ENCODE measurements at places on chromosomes 6 and 20.

DNA sequence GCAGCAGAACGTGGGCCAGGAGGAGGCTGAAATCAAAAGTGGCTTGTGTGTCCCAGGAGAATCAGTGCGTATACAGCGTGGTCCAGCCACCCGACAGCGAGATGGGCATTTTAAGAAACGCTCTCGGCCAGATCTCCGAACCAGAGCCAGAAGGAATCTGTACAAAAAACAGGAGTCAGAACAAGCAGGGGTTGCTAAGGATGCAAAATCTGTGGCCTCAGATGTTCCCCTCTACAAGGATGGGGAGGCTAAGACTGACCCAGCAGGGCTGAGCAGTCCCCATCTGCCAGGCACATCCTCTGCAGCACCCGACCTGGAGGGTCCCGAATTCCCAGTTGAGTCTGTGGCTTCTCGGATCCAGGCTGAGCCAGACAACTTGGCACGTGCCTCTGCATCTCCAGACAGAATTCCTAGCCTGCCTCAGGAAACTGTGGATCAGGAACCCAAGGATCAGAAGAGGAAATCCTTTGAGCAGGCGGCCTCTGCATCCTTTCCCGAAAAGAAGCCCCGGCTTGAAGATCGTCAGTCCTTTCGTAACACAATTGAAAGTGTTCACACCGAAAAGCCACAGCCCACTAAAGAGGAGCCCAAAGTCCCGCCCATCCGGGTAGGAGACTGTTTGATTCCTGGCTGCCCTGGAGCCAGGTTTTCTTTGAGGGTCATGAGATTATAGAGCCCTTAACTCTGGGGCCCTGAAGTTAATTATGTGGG lies 75.3 kb downstream of the ASXL1 start:
- DNase-seq, result no peak

GRCh38 chr6:133895573-133896343 lies 6.8 kb downstream of the TCF21 start:
- no peak for DNase-seq

DNA sequence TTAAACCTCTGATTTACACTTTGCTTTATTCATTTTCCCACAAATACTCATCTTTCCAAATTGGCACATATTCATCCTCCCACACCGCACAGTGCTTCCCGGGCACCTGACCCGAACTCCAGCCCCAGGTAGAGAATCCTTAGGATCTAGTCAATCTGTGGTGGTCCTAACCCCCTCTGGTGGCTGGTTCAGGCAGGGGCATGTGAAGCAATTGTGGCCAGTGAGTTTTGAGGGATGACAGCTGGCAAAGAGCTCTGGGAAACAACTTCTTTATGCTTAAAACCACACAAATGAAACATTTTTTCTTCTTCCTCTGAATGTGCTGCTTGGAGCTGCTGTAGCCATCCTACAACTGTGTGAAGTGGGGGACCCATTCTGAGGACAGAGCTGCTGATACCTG lies 54.7 kb downstream of the ELOVL5 start:
- no peak for DNase-seq

- peak; percentile 53 for DNase-seq
Measured at GRCh38 chr20:2093159-2093781, 8.4 kb upstream of the STK35 start.

DNA sequence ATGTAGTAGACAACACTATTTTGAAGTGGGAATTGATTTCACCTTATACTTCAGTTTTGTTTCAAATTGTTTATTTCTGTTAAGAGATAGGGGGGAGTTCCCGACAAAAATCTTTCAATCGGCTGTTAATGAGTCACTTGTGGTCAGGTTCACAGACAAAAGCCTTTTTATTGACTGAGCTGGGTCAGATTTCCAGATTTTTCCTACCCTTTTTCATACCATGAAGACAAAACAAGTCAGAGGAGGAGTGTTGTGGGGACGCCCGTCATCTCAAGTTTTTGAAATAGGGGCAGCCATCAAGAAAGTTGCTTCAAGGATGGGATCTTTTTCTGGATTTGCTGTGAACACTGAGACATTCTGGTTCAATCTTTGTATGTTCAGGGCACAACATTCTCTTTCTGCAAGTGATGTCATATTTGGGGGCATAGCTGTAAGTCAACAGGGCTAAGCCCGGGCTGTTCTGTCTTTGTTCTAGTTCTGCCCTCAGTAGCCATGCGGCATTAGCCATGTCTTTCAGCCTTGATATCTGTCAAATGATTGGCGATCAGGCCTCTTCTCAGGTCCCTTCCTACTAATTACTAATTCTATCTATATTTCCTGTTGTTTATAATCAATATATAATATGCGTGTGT lies 496.0 kb upstream of the MARCKS start:
- no peak for DNase-seq

GRCh38 chr6:85961746-85962145 lies 319.1 kb upstream of the SYNCRIP start:
- no peak for DNase-seq

DNA sequence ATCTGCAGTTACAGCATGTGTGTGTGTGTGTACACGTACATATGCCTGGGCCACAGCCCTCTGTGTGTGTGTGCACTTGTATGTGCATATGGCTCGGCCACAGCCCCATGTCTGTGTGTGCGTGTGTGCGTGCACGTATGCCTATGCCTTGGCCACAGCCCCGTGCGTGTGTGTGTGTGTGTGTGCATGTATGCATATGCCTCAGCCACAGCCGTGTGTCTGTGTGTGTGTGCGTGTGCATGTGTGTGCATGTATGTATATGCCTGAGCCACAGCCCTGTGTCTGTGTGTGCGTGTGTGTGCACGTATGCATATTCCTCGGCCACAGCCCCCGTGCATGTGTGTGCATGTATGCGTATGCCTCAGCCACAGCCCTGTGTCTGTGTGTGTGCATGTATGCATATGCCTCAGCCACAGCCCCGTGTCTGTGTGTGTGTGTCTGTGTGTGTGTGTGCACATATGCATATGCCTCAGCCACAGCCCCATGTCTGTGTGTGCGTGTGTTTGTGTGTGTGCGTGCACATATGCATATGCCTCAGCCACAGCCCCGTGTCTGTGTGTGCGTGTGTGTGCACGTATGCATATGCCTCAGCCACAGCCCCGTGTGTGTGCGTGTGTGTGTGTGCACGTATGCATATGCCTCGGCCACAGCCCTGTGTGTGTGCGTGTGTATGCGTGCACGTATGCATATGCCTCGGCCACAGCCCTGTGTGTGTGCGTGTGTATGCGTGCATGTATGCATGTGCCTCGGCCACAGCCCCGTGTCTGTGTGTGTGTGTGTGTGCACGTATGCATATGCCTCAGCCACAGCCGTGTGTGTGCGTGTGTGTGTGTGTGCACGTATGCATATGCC lies 14.6 kb upstream of the C20orf204 start:
- DNase-seq, result no peak

DNA sequence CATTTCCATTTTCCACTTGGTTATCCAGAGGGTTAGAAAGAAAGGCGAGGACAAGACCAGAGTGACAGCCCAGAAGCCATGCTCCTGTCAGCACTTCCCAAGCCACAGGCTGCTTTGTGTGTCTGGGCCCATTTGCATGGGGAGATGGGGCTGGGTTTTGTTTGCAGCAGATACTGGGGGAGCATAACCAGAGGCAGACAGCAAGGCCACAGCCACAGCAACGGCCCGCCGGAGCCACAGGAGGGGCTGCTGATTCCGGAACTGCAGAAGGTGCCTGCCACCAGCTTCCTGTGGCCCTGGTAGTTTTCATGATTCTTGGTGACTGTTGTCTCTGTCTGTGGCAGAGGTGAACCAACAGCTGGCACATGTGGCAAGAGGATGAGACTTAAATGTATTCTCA lies 106.6 kb downstream of the DLL1 start:
- DNase-seq, result no peak

- no peak for DNase-seq
Measured at GRCh38 chr6:74734901-74735300, 471.0 kb downstream of the COL12A1 start.

DNA sequence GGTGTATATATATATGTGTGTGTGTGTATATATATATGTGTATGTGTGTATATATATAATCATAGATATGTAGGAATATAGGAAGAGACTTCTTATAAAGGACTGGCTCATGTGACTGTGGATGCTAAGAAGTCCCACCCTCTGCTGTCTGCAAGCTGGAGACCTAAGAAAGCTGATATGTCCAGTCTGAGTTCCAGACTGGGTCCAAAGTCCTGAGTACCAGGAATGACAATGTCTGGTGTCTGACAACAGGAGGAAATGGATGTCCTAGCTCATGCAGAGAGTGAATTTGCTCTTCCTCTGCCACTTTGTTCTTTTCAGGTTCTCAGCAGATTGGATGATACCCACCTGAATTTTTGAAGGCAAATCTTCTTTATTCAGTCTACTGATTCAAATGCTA lies 7.1 kb downstream of the ALDH5A1 start:
- DNase-seq, result no peak

DNA sequence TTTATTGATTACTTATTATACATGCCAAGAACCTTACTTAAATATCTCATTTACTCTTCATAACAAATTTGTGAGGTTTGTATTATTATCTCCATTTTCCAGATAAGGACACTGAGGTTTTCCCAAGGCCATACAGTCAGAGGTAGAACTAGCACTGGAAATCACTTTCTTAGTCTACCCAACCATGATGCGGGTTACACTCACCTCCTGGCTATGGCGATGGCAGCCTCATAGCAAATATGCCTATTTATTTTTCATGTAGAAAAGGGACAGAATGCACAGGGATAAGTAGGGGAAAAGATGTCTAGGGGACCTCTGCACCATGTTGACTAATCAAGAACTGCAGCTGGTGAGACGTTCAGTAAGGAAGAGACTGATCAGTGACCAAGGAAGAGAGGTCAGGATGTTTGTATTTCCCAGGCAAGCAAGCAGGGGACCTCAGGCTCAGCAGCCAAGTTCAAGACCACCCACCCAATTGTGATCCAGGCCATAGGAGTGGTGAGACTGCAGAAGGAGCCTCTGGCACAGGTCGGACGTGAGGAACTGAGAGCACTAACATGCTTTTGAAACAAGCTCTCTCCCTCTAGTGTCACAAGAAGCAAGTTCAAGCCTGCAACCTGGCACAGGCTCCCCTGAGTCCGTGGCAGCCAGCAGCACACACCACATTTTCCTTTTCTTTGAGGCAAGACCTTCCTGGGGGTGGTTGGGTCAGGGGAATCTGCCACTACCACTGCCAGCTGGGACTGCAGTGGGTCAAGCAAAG lies 97.8 kb downstream of the GMPR start:
- no peak for DNase-seq

DNA sequence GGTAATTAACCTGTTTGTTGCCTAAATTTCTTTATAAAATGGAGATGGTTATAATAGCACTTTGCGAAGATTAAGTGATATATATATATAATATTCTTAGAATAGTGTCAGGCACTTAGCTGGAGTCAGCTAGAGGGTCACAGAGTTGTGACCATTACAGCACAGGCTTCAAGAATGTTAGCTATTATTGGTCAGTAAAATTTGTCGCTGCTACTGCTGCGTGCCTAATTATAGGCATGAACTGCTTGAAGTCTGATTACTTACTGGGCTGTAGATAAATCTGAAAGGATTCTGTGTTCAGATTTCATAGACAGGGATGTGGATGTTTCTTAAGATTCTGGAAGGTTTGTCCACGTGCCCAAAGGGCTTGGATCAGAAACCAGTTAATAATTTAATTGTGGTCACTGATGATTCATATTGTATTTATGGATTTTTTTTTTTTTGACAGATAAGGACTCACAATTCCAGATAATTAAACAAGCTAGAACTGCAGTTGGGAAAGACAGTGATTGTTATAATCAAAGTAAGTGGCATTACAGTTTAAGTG lies 4.7 kb downstream of the SNRNP48 start:
- DNase-seq, result no peak

DNA sequence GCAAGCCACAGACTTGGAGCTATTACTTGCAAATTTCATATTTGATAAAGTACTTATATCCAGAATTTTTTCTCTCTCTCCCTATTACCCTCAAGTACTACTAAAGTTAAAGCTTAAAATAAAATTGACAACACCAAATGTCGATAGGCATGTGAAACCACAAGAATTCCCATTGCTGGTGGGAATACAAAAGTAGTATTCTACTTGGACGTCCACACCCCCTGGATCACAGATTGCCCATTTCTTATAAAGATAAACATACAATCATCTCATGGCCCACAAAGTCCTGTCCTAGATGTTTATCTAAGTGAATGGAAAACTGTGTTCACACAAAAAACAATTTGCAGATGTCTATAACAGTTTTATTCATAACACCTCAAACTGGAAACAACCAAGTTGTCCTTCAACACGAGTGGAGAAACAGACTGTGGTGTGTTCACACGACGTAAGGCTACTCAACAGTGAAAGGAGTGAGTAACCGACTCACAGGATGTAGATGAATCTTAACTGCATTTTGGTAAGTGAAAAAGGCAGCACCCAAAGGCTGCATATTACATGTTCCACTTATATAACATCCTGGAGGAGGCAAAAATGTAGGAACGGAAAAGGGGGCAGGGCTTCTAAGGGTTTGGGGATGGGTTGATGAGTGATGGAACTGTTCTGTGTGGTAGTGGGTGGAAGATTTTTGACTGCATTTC lies 297.4 kb downstream of the THBS2 start:
- no peak for DNase-seq

DNA sequence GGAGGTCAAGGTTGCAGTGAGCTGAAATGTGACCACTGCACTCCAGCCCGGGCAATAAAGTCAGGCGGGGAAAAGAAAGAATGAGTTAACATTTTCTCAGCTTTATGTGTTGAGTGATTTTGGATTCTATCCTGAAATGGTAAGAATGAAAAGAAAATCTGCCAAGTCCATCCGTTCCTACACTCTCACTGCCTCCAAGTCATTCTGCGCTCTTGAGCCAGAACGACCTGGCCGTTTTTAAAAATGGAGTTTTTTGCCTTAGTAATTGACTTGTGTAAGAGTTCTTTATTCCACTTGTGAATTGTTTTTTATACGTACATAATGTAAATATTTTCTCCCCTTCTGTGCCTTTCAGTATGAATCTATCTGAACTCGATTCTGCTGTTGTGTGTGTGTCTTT lies 28.7 kb downstream of the DNAJC5 start:
- DNase-seq, result no peak

DNA sequence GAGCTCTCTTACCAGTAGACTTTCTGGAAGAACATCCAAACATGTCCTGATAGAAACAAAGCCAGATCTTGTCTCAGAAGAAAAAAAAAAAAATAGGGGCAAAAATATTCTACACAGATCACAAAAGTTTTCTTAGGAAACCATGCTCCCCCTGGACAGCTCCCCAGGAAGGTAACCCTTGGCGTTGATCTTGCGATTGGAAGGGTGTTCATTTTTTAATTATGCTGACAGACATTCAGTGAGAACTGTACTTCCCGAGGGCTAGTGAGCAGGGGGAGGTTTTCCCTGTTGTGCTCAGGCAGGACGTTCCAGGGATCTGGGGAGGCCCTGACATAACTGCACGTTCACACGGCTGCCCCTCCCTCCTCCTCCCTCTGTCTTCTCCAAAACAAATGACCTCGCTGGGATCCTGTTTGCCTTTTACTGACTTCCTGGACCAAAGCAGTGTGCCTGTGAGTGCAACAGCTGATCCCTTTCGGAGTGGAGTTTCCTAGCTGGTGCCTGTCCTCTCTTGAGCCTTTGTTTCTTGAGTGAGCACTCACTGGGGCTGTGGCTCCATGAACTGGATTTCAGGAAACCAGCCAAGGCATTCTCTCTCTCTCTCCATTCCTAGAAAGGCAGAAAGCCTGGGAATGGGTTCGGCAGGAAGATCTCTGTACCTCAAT lies 46.7 kb downstream of the MARCKS start:
- DNase-seq, result no peak

GRCh38 chr6:167050903-167051302 lies 51.7 kb downstream of the CEP43 start:
- no peak for DNase-seq

Measured in activated CD4-positive, alpha-beta memory T cell treated with anti-CD3 and anti-CD28 coated beads for 36 hours (primary cell).